Stimulated activated CD8-positive, alpha-beta memory T cell treated with anti-CD3 and anti-CD28 coated beads, Interleukin-7, amount 100 ng/mL, for 48 hours (primary cell): ENCODE measurements at places on chromosomes 1 and 21.

GRCh38 chr1:91752324-91752723, 133.6 kb downstream of the TGFBR3 start:
- DNase-seq: no peak

DNA sequence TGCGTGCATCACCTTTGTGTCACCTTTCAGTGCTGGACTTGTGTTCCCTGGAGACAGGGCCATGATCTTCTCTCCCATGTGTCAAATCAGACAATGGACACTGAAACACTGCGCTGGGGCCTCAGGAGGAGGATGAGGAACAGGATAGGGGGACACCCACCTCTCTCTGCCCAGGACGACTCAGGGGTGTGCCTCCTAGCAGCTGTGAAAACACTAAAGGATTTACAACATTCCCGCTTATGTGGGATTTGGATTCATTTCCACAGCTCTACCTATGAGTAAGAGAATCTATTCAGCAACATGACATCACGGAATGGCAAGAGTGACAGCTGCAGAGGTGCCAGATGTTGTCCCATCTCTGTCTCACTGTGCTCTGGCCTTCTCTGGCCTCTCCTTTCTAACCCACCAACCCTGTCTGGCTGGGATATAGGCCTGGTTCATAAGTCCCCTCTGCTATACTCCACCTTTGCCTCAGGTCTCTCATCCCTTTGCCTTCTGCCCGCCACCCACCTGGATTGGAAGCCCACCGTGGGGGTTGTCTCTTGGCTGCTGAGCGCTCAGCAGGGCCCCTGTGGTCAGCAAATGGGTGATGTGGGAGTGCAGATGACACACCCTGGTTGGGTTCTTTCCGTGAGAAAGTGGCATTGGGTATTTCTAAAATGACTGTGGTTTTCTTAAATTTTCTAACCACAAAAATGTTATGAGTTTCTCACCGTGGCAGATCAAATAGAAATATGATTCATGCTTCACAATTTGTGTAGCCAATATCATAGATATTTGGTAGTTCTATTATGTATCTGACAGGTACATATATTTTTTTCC, 47.1 kb upstream of the TLR5 start:
- peak; percentile 69 for DNase-seq

- no peak for DNase-seq
Observed at GRCh38 chr21:45998276-45998701, 16.7 kb downstream of the COL6A1 start.

- DNase-seq: no peak
Observed at GRCh38 chr1:27646676-27647075, 11.7 kb upstream of the FGR start.

DNA sequence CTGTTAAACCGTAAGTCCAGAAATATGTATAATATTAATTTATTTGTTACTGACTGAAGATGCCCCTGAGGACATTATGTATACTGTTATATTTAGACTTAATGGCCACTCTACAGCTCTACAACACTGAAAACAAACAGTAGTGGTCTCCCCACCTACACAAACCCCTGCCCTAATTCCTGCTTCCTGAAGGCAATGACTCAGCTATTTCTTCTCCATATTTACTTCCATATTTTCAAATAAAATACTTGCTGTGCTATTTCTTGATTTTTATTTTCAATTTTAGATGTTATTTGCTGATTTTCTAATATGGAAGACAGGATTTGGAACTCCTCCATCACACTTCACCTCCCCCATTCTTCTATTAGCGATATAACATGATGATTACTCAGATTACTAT, 97.6 kb downstream of the PCNX2 start:
- no peak for DNase-seq

DNA sequence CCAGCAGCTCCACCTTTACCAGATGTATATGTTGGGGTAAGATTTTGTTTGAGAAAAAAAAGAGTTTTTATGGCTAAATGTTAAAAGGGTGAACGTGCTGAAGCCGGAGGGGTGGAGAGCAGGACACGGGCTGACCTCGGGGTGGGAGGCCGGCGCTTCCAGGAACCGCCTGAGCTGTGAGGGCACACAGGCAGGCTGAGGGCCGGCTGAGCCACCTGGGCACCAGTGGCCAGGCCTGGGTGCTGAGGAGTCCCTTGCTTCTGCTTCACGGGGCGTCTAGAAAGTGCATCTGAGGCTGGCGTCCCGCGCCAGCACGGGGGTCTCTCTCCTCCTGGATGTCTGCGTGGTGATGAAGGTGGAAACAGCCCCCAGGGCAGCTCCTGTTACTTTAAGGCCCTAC, 33.6 kb upstream of the ADARB1 start:
- DNase-seq: no peak

GRCh38 chr1:207897188-207897587, 13.7 kb downstream of the CD34 start:
- no peak for DNase-seq

DNA sequence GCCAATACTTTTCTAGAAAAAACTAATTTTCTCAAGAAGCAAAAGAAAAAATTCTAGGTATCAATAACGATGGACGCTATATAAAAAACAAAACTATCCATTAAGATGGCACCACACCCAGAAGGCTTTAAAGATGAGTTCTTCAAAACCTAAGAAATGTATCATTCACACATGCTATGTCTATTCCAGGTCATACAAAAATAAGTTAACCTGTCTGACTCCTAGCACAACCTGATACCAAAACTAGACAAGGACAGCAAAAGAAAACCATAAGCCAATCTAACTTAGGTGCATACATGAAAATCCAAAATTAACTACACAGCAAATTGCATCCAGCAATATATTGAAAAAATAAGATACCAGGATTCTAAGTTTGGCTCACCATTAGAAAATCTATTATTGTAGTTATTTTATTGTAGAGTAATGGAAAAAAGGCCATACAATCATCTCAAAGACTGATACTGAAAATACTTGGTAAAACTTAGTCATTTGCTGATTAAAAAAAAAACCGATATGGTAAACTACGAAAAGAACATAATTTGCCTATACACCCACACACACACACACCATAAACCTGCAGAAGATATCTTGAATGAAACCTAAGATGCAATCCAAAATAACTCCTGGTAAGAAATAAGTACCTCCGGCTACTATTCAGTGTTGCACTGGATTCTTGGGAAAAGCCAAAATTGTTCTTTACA, 55.0 kb downstream of the TRAF5 start:
- no peak for DNase-seq

- no peak for DNase-seq
Observed at GRCh38 chr1:14113841-14114567, 414.0 kb downstream of the PRDM2 start.

DNA sequence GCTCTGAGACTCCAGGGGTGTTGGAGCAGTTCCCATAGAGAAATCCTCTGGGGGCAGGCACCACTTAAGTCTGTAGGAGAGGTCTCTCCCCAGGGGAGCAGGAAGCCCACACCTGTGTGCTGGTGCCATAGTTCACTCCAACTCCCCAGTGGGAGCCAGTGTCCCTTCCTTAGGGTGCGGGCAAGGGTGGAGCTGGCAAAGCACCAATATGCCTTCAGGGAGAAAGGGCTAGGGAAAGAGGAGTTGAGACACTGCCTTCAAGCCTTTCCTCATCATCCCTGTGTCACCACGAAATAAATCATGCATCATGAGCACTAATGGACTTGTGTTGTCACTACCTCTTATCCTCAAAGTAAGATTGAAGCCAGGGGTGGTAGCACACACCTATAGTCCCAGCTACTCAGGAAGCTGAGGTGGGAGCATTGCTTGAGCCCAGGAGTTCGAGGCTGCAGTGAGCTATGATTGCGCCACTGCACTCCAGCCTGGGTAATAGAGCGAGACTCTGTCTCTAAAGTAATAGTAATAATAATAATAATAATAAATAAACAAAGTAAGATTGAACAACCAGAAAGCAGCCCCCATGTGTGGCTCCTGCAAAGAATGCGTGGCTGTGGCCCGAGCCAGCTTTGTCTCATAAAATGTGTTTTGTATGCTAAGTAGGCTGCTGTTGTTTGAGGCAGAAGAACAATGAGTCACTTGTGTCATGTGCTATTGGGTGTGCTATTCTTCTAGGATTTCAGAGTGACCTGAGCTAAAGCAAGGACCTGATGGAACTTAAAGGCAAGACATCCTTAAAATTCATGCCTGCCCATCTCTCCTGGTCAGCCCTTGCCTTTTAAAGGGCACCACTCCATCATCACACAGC, 6.7 kb upstream of the TIE1 start:
- no peak for DNase-seq

- no peak for DNase-seq
Observed at GRCh38 chr1:167502192-167502551, 16.2 kb downstream of the CD247 start.

- DNase-seq: no peak
Observed at GRCh38 chr1:233565313-233565712, 48.6 kb upstream of the KCNK1 start.

GRCh38 chr1:14794136-14794768, 195.8 kb downstream of the KAZN start:
- DNase-seq: no peak

DNA sequence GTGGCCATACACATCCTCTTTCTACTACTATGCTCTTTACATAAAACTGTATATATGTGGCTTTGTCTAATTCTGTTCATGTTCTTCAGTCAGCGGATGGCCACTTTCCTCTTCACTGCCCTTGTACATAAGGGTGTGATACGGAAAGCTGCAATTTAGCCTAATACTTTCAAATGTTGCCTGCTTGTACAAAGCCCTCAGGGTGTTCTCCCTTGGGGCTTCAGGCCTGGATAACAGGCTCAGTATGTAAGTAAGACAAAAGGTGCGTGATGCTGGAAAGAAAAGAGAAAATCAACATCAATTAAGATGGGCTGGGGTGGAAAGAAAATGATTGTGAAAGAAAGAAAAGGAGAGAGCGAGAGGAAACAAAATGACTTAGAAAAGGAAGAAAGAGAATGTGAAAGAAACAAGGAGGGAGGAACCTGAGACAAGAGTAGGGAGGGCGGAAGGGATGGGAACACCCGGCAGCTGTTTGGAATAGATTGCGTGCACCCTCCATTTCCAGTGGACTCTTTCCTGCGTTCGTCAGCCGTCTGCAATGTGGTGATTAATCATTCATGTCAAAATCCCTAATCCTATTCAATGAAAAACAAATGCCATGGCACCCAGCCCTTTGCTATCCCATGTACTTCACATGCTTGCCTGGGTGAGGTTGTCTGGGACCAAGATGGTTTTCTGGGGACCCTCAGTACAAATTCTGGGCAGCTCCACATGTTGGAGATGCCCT, 553.6 kb downstream of the NUF2 start:
- DNase-seq: no peak

GRCh38 chr1:54601730-54602129, 21.6 kb downstream of the FAM151A start:
- no peak for DNase-seq

DNA sequence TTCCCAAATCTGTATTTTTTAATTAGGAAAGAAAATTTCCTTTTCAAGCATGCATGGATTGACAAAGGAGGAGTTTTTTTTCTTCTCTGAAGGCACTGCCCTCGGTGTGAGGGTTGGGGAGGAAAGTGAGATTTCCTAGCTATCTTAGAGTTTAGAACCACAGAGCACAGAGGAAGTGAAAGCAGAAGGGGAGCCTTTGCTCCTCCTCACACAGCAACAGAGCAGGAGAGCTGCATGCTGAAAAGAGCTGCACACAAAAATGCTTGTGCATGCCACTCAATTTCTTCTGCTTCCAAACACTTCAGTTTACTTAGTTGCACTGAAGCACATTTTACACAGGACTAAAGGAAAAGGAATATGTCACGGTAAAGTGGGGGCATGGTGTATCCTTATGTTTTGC, 308.1 kb downstream of the GPATCH2 start:
- DNase-seq: no peak

DNA sequence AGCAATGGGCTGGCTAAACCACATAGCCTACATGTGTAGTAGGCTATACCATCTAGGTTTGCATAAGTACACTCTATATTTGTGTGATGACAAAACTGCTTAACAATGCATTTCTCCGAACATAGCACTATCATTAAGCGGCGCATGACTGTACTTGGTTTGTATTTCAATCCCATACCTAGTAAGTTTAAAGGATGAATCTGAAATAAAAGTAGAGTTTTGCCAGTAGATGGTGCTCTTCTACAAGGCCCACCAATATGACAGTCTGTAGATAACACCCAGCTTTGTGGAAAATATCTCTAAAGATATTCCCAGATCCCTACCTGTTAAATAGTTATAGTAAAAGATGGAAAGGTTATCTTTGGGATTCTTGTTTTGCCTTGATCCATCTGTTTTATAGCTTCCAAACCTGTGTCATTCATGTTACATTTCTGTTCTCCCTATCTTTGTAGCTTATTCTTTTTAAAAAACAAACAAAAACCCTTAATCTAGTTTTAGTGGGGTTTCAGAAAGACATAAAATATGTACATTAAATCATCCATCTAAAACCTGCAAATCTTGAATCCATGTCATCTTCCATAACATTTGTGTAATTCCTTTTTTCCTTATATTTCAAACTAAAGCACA, 33.9 kb upstream of the ASPM start:
- no peak for DNase-seq

DNA sequence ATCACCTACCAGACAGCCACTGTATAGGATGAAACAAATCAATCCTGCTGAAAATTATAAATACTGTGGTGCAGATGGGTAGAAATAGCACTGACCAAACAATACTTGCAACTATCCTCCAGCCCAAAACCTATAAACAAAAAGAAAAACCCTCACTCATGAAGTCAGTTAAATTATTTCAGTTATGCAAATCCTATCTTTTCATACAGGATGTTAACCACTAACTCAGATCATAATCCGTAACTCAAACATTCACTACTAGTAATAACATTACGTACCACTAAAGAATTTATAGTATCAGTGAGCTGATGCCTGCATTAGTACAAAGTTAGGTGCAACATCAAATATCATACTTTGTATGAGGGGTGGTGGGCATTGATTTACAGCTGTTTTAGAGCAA, 2.6 kb downstream of the NDC1 start:
- DNase-seq: no peak

DNA sequence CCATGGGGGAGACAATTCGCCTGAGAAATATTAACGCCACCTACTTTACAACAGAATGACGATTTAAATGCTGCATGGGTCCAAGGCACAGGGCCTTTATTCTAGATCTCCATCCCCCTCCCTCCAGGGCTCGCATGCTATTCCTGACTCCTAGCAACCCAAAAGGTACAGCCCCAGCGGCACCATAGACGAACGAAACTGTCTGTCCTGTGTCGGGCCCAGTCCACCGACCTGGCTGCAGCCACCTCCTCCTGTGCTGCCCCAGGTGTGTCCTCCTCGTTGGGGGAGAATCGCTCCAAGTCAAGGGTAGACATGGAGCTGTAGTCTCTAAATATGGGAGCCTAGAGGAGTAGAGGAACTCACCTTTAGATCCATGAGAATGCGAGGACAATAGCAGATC, 196.5 kb downstream of the TOMM20 start:
- DNase-seq: no peak

- no peak for DNase-seq
Observed at GRCh38 chr1:5274527-5274926, 620.1 kb downstream of the AJAP1 start.

GRCh38 chr1:187645651-187646050, 816.9 kb downstream of the PLA2G4A start:
- DNase-seq: no peak

DNA sequence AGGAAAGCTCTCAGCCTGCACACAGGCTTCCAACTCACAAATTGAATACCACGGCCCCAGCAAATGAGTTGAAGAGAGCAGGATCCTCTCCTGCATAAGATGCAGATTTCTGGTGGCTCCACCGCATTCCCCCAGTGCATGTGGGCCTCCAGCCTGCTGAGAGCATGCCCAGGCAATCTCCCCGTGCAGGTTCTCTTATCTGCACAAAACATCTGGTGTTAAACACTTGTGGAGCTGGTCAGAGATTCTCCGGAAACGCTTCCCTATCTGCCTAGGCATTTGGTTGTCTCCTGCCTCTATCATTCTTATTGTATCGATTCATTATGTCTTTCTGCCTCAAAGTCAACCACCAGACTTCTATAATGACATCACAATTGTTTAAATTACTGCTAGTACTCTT, 1349.0 kb upstream of the B3GALT2 start:
- no peak for DNase-seq
